Activated gamma-delta T cell treated with Interleukin-2 at 50 U/mL for 16 hours (primary cell): ENCODE measurements at places on chromosomes 7 and 10.

DNA sequence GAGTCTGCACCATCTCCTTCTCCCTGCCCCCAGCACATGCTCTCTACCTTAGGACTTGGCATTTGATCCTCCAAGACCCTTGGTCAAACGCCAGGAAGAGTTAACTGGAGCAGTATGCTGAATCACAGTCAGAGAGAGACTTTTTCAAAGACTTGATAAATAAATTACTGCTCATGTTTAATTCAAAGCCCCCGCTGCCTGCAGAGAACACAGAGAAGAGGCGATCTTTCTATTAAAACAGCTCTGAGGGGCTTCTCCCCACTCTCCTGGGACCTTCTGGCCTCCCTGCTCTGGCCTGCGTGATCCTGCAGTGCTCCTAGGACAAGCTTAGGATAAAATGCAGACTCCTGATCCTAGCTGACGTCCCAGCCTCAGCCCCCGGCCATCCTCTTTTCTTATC lies 47.8 kb downstream of the NPTX2 start:
- DNase-seq: no peak

DNA sequence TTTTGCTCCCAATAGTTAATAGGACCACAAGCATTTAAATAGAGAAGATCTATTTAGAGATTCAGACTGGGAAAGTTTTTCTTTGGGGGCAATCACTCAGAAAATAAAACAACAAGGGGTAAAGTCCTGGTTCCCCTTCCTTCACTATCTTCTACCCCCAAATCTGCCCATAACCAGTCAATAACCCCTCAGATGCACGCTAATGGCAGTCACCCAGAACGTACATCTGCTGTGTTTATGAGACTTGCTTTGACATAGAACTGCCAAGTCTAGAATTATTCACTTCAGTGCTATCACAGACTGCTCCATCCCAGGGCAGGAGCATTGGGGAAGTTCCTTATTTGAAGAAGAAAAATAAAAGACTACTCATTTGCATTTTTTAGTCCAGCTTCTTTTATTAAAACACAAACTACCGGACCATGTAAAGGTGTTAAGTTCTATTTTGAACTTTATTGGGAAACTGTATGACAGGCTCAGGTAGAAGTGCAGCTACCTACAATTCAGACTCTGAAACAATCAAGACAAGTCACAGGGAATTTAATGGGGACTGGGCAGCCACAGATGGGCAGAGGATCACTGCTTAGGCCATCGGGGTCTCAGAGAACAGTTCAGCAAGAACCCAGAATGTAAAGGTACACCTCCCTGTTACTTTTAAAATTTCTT lies 38.4 kb downstream of the ANK3 start:
- no peak for DNase-seq

DNA sequence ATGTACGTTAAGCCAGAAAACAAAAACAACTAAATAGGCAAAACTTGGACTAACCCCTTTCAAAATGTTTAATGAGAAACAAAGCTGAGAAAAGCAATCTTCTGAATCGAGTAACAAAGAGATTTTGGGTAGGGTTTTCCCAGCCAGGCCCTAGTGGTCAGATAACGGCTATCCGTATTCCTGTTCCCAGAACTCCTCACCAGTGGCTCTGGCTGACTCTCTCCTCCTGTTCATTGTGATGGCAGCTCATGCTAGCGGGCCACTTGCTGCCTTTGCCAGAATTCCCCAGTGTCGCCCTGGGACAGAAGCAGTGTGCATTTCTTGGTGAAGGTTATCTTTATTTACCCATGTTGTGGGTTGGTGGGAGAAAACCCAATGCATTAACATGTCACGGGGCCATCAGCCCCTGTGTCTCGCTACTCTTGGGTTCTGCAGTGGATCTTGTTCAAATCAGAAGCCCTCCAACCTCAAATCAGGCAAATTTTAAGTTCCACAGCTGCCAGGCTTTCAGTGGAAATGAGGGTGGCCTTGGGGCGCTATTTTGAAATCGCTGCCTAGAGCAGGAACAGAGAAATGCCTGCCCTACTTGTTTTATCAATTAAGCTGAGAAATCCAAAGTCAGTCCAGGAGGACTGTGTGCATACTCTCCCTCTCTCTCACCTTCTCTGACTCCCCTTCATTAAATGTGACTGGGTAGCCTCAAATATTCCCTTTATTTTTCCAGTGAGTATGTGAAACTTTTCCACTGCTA lies 164.5 kb upstream of the NPVF start:
- no peak for DNase-seq

DNA sequence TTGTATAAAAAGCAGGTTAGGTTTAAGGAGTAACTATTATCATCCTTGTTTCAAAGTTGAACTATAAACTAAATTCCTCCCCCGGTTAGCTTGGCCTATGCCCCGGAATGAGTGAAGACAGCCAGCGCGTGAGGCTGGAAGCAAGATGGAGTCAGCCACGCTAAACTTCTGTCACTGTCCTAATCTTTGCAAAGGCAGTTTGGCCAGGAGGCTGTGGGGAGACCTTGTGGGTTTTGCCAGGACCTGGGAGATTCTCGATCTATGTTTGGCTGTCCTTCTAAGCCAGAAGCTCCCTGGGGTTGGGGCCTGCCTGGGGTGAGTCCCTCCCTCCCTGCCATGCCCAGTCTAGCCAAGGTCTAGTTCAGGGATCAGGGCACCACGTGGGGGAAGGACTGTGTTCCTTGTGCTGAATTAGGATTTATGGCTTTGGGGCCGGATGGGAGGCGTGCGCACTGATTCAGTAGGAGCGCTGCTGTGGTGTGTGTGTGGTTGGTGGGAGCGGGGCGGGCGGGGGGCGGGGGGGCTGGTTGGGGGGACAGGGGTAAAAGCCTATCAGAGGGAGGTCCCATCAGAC lies 871 bp upstream of the GTF2IRD1 start:
- no peak for DNase-seq

DNA sequence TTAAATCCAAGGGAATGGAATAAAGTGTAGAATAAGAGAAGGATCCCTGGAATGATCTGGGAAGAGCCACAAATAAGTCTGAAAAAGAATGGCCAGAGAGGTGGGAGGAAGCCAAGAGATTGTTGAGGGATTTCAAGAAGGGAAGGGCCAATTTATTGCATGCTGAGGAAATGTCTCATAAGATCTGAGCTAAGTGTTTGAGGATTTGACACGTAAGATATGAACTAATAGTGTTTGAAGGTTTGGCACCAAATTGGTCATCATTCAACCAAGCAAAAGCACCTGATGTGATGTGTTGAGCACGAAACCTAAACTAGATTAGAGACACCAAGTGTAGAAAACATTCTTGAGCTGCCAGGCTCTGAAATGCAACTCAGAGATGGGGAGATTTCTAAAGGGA lies 97.9 kb downstream of the TSPAN12 start:
- DNase-seq: no peak

GRCh38 chr7:149050941-149051340 lies 22.6 kb upstream of the PDIA4 start:
- DNase-seq: no peak

GRCh38 chr10:133070405-133070804 lies 17.3 kb upstream of the ADGRA1 start:
- no peak for DNase-seq

GRCh38 chr7:44965937-44966730 lies 12.7 kb downstream of the MYO1G start:
- DNase-seq: no peak

DNA sequence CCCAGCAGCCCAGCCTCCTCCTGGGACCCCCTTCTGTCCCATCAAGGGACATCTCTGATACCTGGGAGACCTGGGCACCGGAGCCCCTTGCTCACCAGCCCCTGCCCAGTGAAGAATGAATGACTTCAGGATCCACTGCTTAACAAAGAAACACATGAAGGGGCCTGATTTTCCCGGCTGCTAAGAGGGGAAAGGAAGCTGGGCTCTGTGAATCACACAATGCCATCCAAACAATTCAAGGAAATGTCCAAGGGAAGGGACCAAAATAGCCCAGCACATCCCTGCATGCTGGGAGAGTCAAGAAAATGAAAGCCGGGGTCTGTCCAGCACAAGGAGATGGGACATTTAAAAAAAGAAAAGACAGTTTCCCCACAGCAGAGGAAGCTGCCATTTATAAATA lies 128.7 kb upstream of the JCAD start:
- no peak for DNase-seq

GRCh38 chr7:85890244-85890811 lies 703.5 kb upstream of the SEMA3D start:
- DNase-seq: no peak

GRCh38 chr7:25569765-25570164 lies 341.5 kb upstream of the NPVF start:
- DNase-seq: no peak

GRCh38 chr10:95389982-95390381 lies 99.2 kb upstream of the PDLIM1 start:
- DNase-seq: no peak

GRCh38 chr7:134691546-134692343 lies 45.1 kb downstream of the BPGM start:
- no peak for DNase-seq

GRCh38 chr10:71193516-71193915 lies 18.9 kb upstream of the UNC5B start:
- DNase-seq: no peak

DNA sequence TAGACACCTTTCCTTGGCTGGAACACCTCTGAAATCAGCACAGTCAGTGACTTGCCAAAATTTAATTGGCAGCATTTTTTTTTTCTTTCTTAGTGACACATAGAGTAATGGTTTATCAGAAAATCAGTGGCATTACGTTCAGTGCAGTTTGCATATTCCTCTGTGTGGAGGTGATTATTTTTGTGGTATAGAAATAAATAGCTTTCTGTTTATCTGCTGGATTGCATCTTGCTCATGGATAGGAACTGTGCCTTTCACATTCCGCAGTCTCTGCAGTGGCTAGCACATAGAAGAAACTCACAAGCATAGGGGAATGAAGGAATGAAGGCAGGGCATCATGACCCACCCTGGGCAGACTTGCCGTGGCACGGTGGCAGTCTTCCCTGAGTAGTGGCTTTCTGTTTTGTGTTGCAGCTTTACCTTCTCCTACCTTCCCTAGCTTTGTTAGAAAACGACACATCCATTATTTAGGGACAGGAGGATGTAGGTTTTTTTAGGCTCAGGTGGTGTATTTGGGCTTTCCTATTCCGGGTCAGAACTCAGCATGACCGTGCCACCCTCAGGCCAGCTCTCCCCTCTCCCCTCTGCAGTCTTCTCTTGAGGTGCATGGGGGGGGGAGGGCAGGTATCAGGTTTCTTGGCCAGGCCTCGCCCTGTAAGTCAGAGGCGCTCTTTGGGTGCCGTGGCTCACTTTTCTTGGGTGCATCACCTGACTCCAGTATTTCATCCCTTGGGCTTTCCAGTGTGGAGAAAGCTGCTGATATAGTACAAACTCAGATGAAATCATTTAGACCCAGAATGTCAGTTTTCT lies 112.5 kb upstream of the GJD4 start:
- DNase-seq: no peak

GRCh38 chr7:28024786-28025334 lies 155.7 kb downstream of the JAZF1 start:
- DNase-seq: no peak

- DNase-seq: no peak
Measured at GRCh38 chr10:44243851-44244510, 140.9 kb downstream of the CXCL12 start.

DNA sequence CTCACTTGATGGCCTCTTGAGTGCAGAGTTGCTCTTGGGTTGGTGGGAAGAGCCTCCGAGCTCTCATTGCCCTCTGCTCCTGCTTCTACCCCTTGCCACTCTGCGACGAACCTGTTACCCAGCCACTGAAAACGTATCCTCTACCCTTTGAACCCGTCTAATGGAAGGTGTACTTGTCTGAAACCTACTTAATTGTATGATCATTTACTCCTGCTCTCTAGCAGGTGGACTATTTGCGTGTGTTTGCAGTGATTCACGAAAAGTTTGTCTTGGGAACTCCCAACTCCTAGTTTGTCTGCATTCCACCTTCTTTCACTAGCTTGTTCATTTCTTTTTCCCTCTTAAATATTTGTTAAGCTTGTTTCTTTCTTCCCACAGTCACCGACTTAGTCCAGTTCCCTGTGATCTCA lies 503 bp downstream of the CROT start:
- DNase-seq: no peak

GRCh38 chr7:42694894-42695507 lies 216.9 kb downstream of the C7orf25 start:
- DNase-seq: no peak

DNA sequence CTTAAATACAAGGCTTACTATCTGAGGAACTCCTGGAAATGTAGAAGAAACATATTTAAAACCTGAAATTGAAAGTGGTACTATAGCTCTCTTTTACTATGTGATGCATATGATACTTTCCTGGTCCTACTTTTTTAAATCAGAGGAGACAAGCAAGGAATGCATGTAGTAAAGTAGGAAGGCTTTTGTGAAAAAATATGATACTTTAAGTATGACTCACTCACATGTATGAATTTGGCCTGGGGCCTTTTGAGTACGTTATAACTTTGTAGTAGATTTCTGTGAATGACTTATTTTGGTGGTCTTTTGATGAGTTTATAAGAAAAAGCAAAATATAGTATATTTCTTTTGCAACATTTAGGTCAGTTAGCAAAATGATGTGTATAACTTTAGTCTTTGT lies 53.8 kb downstream of the TAX1BP1 start:
- DNase-seq: no peak

DNA sequence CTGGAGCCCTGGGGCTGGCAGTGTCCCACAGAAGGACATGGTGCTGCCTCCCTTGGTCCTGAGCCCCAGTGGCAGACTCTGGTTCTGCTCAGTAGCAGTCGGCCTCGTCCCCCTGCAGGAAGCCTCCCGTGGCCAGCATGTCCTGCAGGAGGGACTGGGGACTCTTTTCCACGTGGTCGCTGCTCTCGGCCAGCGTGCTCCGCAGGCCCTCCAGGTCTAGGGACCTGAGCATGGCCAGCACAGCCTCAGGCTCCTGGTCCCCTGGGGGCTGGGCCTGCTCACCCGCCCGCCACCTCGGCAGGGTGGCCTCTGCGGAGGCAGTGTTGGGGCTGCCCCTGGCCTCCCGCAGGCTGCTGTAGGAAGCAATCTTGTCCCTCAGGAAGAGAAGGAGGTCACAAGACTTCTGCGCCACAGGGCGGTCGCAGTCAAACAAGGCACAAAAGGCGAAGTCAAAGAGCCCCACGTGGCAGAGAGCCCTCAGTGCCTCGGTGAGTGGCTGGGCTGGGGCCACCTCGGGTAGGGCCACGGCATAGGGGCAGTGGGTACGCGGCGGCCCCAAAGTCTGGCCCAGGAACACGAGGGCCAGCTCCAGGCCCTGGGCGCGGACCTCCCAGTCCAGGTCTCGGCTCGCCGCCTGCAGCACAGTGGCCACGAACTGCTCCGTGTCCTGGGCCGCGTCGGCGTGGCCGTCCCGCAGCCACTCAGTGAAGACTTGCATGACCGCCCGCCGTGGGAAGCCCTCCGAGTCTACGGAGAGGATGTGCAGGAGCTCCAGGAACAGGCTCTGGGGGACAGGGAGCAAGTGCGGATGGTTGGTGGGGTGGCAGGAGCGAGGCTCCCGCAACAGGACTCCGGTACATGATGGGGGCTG lies 17.1 kb downstream of the BRAT1 start:
- no peak for DNase-seq
